NCI-H146 (cell line): ENCODE measurements at places on chromosomes 5 and 9.

- no peak for DNase-seq
Observed at GRCh38 chr5:179148703-179149170, 88.6 kb downstream of the ZNF354C start.

GRCh38 chr5:33010846-33011245 lies 299.7 kb downstream of the NPR3 start:
- DNase-seq: no peak

- no peak for DNase-seq
Observed at GRCh38 chr5:145768863-145769262, 66.3 kb downstream of the PRELID2 start.

- no peak for DNase-seq
Observed at GRCh38 chr5:40841068-40841805, at the start of gene CARD6. CARD6 (plus strand) TSS chr5:40841367; CDS start chr5:40841383, 16 bp downstream.

- DNase-seq: peak; percentile 65
Observed at GRCh38 chr5:107324071-107324470, 346.7 kb downstream of the EFNA5 start.

GRCh38 chr5:82754759-82755158 lies 322.4 kb downstream of the TMEM167A start:
- no peak for DNase-seq

DNA sequence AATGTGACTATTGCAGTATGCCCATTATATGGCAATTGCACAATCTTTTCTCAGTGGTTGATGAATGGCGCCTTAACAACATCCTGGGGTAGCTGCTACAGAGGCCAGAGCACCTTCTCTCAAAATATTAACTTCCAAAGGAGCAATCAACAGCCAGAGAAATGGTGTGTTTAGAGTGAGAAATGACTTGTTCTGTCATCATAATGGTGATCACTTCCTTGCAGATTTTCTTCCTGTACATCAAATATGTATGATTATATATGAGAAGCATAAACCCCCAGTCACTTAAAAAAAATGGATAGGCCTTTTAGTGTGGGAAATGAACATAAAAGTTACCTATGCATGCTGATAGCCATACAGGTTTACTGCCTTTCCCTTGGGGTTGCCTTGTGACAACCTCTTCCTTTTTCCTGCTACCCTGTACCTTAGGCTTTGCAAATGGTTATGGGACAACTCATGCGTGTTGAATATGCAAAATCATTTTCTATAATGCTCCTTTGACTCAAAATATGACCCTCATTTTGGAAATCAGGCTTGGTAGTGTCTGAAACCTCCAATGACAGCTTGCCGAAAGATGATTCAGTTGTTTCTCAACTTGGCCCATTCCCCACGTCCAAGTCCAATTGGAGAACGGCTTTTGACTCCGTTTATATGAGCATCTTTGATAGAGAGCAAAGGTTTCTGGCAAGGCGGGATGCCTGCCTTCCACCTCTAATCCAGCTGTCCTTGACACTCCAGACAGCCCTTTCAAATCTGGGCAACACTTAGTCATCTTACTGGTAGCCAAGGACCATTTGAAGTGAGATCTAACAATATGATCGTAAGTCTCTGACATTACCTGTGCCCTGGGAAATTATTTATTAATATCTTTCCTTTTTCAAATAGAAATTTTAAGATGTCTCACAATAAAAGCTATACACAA lies 69.3 kb downstream of the SLC1A1 start:
- DNase-seq: no peak

DNA sequence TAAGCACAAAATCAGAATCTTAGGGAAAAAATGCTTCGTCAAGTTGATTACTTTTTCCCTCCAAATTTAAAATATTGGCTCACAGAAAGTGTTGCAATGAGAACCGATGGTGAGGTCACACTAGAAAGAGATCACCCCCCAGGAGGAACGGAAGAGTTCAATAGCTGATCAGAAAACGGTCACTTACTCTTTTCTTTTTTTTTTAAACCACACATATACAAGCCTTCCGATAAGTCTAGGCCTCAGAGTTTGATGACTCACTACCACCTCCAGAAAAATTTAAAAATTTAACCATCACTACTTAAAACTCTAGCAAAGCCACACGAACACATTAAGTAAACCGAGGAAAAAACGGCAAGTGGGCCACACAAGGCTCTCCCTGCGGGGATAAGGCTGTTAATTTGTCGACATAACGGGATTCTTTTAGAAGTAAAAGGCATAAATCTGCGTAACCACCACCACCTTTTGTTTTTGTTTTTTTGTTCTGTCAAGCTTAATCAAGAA lies 1.2 kb downstream of the SURF4 start:
- DNase-seq: no peak

DNA sequence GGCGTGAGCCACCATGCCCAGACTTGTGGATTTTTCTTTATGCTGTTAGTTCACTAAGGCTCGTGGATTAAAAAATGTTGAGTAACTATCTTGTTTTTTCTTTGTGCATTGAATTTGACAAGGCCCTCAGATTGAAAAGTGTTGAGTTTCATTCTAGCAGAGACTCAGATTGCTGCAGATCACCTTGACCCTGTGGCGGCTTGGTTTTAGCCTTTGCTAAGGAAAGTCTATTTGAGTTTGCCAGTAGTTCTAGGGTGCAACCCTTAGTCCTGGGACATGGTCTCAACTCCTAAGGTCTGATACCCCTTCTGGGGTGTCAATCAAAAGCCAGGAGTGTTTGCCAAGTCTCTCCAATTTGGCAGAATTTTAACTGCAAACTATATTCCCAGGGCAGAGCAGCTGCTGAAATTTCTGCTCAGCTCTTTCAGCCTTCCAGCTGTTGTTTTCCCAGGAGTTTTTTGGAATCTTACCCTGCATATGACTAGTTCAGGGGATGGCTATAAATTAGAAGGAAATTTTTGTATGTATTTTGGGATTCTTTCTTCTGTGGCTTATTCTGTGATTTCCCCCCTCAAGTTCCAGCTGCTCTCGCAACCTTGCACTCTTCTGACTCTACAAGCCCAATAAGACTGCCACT lies 84.3 kb upstream of the HAND1 start:
- DNase-seq: no peak

DNA sequence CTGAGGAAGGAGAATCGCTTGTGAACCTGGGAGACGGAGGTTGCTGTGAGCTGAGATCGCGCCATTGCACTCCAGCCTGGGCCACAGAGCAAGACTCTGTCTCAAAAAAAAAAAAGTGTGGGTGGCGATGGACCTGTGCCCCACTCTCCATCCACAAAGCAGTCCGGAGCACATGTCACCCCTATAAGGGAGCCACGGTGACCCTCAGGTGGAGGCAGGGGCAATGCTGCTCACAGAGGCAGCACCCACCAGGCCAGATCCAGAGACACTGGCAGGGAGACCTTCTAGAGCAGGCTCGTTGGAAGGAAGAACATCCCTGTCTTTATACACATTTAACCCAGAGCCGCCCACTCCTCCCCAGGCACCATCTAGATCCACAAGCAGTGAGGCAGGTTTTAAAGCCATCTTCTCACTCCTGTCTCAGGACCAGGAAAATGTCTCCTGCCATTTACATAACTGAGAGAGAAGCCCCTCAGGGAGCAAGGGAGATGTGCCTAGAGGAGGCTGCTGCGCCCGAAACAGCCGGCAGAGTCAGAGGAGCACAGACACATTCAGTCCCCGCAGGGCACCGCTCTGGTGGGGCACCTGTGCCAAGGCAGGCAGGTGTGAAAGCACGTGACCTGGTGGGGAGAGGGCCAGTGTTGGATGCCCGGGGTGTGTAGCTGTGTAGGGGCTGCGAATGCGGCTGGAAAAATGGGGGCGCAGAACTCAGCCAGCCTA lies 31.6 kb upstream of the ADAMTS2 start:
- DNase-seq: no peak

DNA sequence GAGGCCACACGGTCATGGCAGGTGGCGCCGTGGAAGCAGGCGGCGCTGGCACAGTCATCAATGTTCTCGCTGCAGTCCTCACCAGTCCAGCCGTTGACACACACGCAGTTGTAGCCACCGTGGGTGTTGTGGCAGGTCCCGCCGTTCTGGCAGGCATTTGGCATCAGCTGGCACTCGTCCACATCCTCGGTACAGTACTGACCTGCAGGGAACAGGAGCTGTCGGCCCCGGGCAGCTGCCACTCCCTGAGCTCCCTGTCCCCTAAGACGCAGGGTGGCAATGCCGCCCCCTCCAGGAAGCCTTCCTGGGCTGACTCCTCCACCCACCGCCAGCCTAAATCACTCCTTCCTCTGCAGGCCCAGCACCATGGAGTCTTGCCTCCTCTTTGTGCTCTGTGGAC lies 27.2 kb downstream of the NOTCH1 start:
- no peak for DNase-seq

DNA sequence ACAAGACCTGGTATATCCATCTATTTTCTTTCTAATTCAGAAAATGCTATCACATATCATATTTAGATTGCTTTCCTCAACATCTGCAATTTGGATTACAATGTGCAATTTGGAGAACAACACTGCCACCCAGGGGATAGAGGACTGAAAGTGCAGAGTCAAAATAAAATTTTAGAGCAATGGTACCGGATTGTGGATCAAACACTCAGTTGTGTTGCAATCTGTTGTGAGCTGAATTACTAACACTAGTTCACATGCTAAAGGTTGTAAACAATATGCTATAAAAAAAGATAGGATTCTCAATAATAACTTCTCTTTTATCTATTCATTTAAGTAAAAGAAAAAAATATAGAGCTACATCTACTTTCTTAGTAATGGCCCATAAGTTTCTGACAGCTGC lies 11.9 kb upstream of the SRFBP1 start:
- DNase-seq: peak; percentile 32

DNA sequence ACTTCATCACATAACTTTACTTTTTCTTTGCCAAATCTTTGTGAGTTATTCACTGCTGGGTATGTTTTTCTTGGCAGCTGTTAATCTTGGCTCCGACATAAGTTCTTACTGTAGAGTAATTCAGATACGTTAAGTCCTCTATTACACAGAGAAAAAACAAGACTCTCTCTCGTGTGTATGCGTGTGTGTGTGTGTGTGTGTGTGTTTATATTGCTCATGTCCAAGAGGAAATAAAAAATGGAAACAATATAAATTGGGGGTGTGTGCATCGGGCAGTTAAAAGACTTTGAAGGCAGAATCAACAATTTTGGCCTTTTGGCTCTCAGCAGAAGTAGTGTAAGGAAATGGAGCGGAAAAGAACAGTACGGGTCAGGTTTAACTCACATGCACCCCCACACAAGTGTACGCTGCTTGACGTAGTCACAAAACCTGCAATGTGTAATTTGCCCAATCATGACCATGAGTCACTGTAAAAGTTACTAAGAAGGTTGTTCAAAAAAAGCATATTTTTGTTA lies 67.2 kb upstream of the IFNE start:
- DNase-seq: no peak

GRCh38 chr9:130949188-130950038 lies 10.4 kb upstream of the FIBCD1 start:
- no peak for DNase-seq

- DNase-seq: no peak
Observed at GRCh38 chr9:83569326-83569725, 31.1 kb upstream of the FRMD3 start.

GRCh38 chr9:112548836-112549595 lies 62.4 kb downstream of the KIAA1958 start:
- no peak for DNase-seq

- peak; percentile 82 for DNase-seq
Observed at GRCh38 chr5:115816226-115817081, at the start of gene CDO1. CDO1 (minus strand) TSS chr5:115816659; CDS start chr5:115816397, 262 bp downstream.
